ENCODE measurements at places on chromosomes 7 and 10. TPM values are rescaled to one million over a fixed set of nuclear protein-coding genes. Genes with fewer than 3 reads are reported as not detected.

GRCh38 chr7:2289111-2289586 lies 25.1 kb downstream of the SNX8 start:
- H3K36me3 ChIP-seq, result no peaks in the 10 kb centered on the region
- H3K4me3 ChIP-seq, result no peak overlapping the region
- no peak overlapping the region for H3K27ac ChIP-seq
- no peaks in the 10 kb centered on the region for H3K4me1 ChIP-seq
- DNase-seq, result no peak

Gene CHCHD2
- 322 TPM for polyA plus RNA-seq

DNA sequence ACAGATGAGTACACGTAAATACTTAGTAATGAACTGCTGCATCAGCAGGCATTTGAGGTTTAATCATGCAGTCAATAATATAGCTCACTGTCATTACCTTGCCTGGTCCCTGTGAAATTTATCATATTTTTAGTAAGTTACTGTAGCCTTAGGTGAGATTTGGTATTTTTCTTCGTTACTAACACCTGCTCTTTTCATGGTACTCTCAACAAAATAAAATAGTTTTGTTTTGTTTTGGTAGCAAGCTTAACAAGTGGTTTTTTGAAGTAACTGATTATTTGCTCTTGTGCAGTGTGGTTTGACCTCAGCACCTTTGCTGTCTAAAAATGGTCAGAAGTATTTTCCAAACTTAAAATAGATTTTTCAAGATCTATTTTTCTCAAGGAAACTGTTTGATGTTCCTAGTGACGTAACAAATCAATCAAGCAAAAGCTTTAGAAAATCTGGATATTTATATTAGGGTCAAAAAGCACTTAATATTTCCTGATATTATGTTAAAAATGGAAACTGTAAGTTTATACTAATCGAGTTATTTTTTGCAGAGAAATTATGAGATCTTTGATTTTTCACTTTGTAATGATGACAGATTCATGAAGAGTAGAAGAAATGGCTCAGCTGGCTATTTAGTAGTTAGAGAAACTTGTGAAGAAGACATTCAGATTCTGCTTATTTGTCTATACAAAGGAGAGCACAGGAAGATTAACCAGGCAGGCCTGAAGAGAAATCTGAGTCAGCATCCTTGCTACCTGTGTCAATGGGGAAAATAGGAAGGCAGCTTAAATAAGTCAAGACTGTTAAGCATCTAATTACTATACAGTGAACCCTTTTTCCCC lies 21.0 kb upstream of the RPA3 start:
- no peaks in the 10 kb centered on the region for H3K4me1 ChIP-seq
- no peak overlapping the region for H3K4me3 ChIP-seq
- DNase-seq, result no peak
- H3K27ac ChIP-seq, result no peak overlapping the region

DNA sequence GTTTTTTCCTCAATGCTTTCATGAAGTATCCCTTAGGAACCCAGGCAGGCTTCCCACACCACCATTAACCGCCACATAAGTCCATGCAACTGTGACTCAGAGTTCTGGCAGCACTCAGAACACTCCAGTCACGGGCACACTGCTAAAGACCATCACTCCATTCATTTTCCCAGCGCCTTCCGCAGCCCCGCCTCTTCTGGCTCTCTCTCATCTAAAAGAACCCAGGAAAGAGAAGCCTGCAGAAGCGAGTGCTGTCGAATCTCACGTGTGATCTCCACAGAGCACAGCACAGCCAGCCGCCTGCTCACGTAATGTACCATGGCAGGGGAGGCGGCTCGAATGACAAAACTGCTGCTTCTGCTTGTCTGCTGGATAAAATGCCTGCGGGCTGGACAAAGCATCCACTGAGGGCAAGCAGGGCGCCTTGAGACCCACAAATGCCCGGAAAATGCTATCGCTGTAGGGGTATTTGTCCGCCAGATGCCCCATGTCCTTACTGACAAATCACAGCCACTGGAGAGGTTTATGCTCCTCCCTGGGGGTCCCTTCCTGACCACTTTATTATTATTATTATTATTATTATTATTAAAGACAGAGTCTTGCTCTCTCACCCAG lies 1.8 kb downstream of the PSMG3 start:
- no peak overlapping the region for H3K27ac ChIP-seq
- DNase-seq, result no peak
- peaks cover 16% of the 10 kb centered on the region for H3K4me1 ChIP-seq
- no peaks in the 10 kb centered on the region for H3K27me3 ChIP-seq
- no peaks in the 10 kb centered on the region for H3K36me3 ChIP-seq
- H3K4me3 ChIP-seq, result no peak overlapping the region

- no peaks in the 10 kb centered on the region for H3K27me3 ChIP-seq
- H3K4me1 ChIP-seq, result no peaks in the 10 kb centered on the region
- no peak overlapping the region for H3K4me3 ChIP-seq
- H3K36me3 ChIP-seq, result no peaks in the 10 kb centered on the region
- DNase-seq, result no peak
These were observed 754.2 kb downstream of the SORCS1 start for GRCh38 chr10:106410331-106410730.

GRCh38 chr10:44989597-44990301 lies 11.0 kb upstream of the ZNF22 start:
- no peaks in the 10 kb centered on the region for H3K27me3 ChIP-seq
- peaks cover 40% of the 10 kb centered on the region for H3K4me1 ChIP-seq
- H3K4me3 ChIP-seq, result no peak overlapping the region
- no peak for DNase-seq
- H3K27ac ChIP-seq, result peak overlapping the region; percentile 64
- H3K36me3 ChIP-seq, result no peaks in the 10 kb centered on the region

Gene MRC1
- 9.2 TPM for polyA plus RNA-seq
